SK-N-SH (cell line): ENCODE measurements at places on chromosomes 1 and 21.
A peak's percentile ranks its signal among the peaks of the same experiment; 100 is the strongest.

DNA sequence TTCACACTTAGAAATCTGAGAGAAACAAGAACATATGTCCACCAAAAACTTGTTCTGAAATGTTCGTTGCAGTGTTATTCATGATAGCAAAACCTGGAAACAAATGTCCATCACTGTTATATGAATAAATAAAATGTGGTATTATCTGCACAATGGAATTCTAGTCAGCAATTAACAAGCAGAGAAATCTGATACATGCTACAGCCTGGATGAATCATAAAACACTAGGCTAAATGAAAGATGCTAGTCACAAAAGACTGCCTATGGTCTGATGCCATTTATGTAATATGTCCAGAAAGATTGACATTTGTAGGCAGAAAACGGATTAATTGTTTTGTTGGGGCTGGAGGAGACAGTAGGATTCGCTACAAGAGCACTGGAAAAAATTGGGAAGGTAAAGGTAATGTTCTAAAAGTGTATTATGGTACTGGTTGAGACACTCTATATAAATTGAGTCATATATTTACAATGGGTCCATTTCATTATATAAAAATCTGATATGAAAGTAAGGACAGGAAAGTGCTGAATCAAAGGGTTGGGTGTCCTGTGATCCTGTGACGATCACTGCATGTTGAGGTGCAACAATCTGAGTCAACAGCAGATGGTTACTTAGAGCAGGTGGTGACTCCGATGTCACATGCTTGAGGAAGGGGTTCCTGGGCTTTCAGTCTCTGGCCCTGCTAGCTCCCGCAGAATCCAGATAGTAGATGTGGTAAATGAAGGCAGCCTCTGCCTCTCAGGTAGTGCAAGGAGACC is 102.1 kb upstream of the NBPF4 start:
- H3K27ac ChIP-seq = no peak overlapping the region
- no peaks in the 10 kb centered on the region for H3K36me3 ChIP-seq
- no peaks in the 10 kb centered on the region for H3K4me1 ChIP-seq
- DNase-seq = no peak

- DNase-seq = no peak
- no peaks in the 10 kb centered on the region for H3K36me3 ChIP-seq
- no peak overlapping the region for H3K4me3 ChIP-seq
Measured at GRCh38 chr21:45637883-45638282, 5.6 kb upstream of the PCBP3 start.

GRCh38 chr1:51686450-51686849 is 69.6 kb downstream of the OSBPL9 start:
- H3K4me3 ChIP-seq = no peak overlapping the region
- no peak for DNase-seq
- no peak overlapping the region for H3K27ac ChIP-seq
- H3K4me1 ChIP-seq = peaks cover 21% of the 10 kb centered on the region
- no peaks in the 10 kb centered on the region for H3K27me3 ChIP-seq
- H3K36me3 ChIP-seq = no peaks in the 10 kb centered on the region

DNA sequence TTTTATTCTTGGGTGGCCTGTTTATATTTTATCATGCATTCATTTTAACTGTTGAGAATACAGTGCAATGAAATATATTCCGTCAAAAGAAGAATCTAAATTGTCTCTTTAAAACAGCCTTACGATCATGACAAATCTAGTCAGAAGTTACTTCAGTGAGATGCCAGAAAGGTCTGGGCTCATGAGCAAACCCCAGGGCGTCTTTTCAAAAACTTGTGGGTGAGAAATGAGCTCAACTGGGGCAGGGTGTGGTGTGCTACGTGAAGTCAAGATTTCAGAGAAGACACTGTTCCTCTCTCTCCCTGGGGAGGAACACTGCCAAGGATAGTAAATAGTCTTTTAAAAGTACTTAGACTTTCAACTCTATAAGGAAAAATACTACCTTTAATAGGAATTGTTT is 13.4 kb upstream of the UAP1 start:
- DNase-seq = no peak
- H3K4me1 ChIP-seq = no peaks in the 10 kb centered on the region
- H3K36me3 ChIP-seq = peaks cover 5% of the 10 kb centered on the region
- H3K4me3 ChIP-seq = no peak overlapping the region
- no peaks in the 10 kb centered on the region for H3K27me3 ChIP-seq

DNA sequence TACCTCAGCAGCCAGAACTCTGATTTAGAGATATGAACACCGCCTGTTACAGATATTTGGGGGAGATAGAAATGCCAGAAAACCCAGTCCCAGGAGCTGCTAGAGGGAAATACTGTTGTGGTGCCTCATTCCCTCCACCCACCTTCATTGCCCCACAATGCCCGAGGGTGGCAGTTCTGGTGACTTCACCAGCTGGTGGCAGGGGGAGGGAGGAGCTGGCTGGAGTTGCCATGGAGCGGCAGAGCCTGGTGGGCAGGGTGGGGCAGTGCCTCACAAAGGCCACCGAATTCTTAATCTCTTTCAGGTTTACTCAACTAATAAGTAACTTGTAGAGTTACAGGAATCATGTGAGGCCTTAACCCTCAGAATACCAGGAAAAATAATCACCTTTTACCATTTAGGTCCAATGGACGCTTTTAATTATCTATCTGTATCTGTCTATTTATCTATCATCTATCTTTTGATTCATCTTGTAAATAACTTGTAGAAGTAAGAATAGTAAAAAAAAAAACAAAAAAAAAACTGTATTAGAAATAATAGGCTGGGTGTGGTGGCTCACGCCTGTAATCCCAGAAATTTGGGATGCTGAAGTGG is 11.7 kb upstream of the S100A11 start:
- H3K36me3 ChIP-seq = no peaks in the 10 kb centered on the region
- H3K4me3 ChIP-seq = peak overlapping the region; percentile 27
- peak overlapping the region; percentile 90 for H3K27ac ChIP-seq
- no peak for DNase-seq
- peaks cover 9% of the 10 kb centered on the region; the same call in 1 of the 2 replicates for H3K27me3 ChIP-seq
- H3K4me1 ChIP-seq = peaks cover 11% of the 10 kb centered on the region

DNA sequence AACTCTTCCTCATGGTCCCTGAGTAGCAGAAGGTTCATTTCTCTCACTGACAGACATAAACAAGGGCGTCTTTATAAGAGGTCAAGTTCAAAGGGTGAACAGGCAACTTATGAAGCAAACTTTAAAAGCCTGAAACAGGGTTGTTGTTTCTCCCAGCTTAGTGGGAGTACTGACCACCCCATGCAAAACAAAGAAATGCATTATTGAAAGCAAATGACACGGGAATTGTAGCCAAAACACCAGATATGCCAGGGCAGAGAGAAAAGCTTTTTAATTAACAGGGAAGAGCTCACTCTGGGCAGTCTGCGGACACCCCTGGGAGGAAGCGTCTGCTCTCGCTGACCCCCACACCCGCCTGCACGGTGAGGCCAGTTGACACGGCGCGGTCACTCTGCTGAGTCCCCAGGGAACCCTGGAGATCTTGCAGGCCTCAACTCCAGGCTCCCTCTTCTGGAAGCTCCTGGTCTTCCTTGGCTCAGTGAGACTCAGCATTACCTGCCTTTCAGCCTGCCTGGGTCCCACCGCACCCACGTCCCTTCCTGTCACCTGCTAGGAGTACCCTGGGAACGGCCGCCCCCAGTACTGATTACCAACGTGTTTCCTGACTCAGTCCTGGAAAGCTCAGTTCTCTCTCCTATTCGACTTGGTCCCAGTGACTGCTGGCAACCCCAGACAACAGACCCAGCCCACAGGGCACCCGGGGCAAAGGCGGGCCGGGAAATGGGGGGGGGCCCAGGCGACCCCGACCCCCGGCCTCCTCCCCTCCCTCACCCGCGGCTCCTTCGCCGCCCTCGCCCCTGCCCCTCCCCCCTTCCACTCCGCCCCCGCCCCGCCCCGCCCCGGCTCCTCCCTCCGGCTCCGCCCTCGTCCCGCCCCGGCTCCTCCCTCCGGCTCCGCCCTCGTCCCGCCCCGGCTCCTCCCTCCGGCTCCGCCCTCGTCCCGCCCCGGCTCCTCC is 972 bp downstream of the CFAP410 start:
- H3K4me3 ChIP-seq = peak overlapping the region; percentile 53
- H3K36me3 ChIP-seq = no peaks in the 10 kb centered on the region
- H3K4me1 ChIP-seq = 0 out of 2 replicates have a peak, but pooled peaks cover 6% of the 10 kb centered on the region
- DNase-seq = peak; percentile 90
- H3K27ac ChIP-seq = peak overlapping the region; percentile 47; the same call in 1 of the 2 replicates

DNA sequence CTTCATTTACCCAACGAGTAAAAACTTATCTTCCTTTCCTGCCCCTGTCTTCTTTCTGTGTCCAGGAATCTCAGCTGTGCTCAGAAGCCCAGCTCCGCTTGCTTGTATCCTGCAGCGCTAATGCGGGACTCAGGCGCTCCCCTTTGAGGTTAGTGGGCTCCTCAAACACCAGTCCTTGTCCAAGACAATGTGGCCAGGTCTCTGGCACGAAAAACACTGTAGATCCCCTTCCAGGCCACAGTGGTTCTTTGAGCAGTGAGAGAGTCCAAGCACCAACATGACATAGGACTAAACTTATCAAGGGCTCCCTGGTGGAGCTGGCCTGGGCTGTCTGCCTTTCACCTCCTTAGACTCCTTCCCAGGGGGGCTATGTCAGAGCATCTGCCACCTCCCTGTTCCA is 53.7 kb downstream of the PLD5 start:
- no peak overlapping the region for H3K4me3 ChIP-seq
- H3K27ac ChIP-seq = no peak overlapping the region
- H3K36me3 ChIP-seq = no peaks in the 10 kb centered on the region
- no peaks in the 10 kb centered on the region for H3K27me3 ChIP-seq
- H3K4me1 ChIP-seq = no peaks in the 10 kb centered on the region

DNA sequence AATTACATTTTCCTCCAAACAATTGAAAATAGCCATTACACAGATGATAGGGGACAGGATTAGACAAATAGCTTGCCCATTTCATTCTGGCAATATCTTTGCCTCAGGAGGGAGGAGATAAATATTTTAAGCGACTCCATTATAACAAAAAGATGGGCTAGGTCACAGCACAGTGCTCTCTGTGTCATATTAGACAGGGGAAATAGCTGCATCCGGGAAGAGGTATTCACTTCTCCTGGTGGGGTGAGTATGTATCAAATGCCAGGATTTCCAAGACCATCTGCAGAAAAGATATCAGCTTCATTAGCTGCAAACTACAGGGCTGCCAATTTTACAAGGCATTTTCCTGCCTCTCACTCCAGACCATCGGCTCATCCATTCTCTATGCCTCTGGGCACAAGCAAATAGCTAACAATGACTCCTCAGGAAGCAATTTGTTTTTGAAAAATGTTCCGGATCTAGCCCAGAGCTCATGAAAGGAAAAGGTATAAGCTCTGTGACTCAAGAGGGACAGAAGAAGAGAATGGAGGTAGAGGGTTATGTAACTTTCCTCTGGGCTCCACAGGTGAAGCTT is 41.9 kb upstream of the ANGPTL7 start:
- H3K27me3 ChIP-seq = no peaks in the 10 kb centered on the region
- DNase-seq = peak; percentile 62
- H3K27ac ChIP-seq = peak overlapping the region; percentile 85
- no peak overlapping the region for H3K4me3 ChIP-seq

DNA sequence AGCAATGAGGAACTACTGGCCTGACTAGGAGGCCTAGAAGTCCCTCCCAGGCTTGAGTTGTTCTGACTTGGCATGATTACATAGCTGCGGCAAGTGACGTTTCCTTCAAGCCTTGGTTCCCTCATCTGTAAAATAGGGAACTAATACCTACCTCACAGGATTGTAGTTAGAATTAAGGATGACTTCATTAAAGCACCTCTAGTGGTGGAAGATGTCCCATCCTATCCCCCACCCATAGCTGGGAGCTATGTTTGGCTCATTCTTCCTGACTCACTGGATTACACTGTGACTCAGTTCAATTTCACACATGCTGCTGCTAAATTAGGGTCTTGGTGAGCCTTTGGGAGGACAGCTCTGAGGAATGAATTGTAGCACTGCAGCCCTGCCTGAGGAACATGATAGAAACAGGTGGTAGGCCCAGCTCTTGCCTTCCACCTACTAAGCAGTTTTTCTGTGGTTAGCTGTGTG is 6.0 kb upstream of the SHISA4 start:
- H3K27ac ChIP-seq = no peak overlapping the region
- no peaks in the 10 kb centered on the region for H3K27me3 ChIP-seq
- H3K4me3 ChIP-seq = no peak overlapping the region
- peaks cover 17% of the 10 kb centered on the region; the same call in 1 of the 2 replicates for H3K4me1 ChIP-seq

GRCh38 chr1:92544756-92545165 is 58.0 kb upstream of the GFI1 start:
- no peaks in the 10 kb centered on the region for H3K36me3 ChIP-seq
- no peak overlapping the region for H3K4me3 ChIP-seq
- DNase-seq = no peak
- H3K27ac ChIP-seq = no peak overlapping the region

GRCh38 chr1:170174395-170174794 is 28.6 kb downstream of the NTMT2 start:
- H3K36me3 ChIP-seq = no peaks in the 10 kb centered on the region
- no peak for DNase-seq
- peaks cover 2% of the 10 kb centered on the region; the same call in 1 of the 2 replicates for H3K4me1 ChIP-seq

DNA sequence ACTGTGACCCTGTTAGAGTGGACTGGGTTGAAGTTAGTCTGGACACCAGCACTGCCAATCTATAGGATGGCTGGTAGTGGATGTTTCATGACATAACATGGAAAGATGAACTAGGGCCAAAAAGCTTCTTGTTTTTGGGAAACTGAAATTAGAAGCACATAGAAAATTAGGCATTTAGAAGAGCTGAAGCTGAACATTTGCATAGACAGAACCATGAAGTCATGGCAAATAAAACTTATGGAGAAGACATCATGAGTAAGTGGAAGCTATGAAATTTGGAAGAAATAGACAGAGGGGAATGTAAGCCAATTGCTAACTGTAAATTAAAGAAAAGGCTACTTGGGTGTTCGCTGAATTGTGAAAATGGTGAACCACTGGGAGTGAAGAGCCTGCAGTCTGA is 2.7 kb upstream of the S100A11 start:
- no peak overlapping the region for H3K4me3 ChIP-seq
- peaks cover 33% of the 10 kb centered on the region for H3K27me3 ChIP-seq
- H3K4me1 ChIP-seq = peaks cover 8% of the 10 kb centered on the region; the same call in 1 of the 2 replicates

GRCh38 chr1:155075535-155075934 is 3.1 kb upstream of the EFNA3 start:
- no peaks in the 10 kb centered on the region for H3K36me3 ChIP-seq
- no peak for DNase-seq
- peaks cover 14% of the 10 kb centered on the region; the same call in 1 of the 2 replicates for H3K4me1 ChIP-seq
- no peak overlapping the region for H3K27ac ChIP-seq
- H3K27me3 ChIP-seq = peaks cover 15% of the 10 kb centered on the region
- no peak overlapping the region for H3K4me3 ChIP-seq

DNA sequence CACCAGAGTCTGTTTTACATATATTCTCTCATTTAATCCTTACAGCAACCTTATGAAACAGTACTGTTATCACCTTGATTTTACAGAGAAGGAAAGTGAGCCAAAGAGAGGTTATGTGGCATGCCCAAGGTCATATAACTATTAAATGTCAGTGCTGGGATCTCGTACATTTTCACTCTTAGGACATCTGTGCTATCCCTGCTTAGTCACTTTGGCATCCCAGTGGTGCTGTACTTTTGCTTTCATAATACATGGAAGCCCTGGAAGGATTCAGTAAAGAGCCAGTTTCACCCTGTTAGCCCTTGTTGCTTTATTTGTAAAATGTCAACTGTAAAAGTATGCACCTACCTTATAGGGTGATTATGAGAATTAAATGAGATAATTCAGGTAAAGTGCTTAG is 104.4 kb downstream of the NFIA start:
- no peaks in the 10 kb centered on the region for H3K36me3 ChIP-seq
- DNase-seq = no peak
- no peak overlapping the region for H3K4me3 ChIP-seq
- H3K27ac ChIP-seq = no peak overlapping the region
- peaks cover 19% of the 10 kb centered on the region; the same call in 1 of the 2 replicates for H3K4me1 ChIP-seq

GRCh38 chr1:203769505-203770343 is 4.7 kb downstream of the LAX1 start:
- H3K4me3 ChIP-seq = no peak overlapping the region
- peak; percentile 64 for DNase-seq
- no peaks in the 10 kb centered on the region for H3K36me3 ChIP-seq
- no peak overlapping the region for H3K27ac ChIP-seq

- DNase-seq = no peak
- no peak overlapping the region for H3K27ac ChIP-seq
- H3K4me1 ChIP-seq = no peaks in the 10 kb centered on the region
Measured at GRCh38 chr1:8121261-8122159, 95.4 kb upstream of the ERRFI1 start.
